ENCODE measurements at places on chromosomes 5 and 9.

GRCh38 chr9:89606049-89606623 is 1.3 kb downstream of the GADD45G start:
- peak; percentile 89 for DNase-seq

GRCh38 chr9:88663771-88664419 is 128.9 kb downstream of the NXNL2 start:
- no peak for DNase-seq

DNA sequence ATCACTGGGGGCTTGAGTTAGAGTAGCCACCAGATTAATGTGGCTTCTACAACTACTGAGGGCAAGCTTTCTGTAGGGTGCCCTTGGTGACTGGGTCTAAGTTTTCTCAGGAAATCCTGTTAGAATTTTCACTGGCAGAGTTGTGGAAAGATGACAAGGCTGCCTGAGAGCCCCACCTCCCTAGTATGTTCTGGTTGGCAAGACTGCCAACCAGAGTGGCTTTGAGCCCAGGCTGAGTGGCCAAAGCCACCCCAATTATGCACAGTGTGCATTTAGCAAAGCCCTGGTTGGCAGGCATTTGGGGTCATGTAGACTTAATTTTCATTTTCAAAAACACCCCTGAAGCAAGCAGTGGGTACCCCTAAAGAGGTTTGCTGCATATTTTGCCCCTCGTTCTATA is 136.7 kb upstream of the HAPLN1 start:
- DNase-seq = no peak

- no peak for DNase-seq
Measured at GRCh38 chr9:125525921-125526631, 180.9 kb downstream of the MAPKAP1 start.

GRCh38 chr5:66144834-66145390 is 812 bp downstream of the SREK1 start:
- no peak for DNase-seq

- DNase-seq = peak; percentile 59
Measured at GRCh38 chr9:113221800-113222481, 597 bp downstream of the SLC31A1 start.

GRCh38 chr5:118467103-118467502 is 521.2 kb downstream of the DTWD2 start:
- DNase-seq = no peak

DNA sequence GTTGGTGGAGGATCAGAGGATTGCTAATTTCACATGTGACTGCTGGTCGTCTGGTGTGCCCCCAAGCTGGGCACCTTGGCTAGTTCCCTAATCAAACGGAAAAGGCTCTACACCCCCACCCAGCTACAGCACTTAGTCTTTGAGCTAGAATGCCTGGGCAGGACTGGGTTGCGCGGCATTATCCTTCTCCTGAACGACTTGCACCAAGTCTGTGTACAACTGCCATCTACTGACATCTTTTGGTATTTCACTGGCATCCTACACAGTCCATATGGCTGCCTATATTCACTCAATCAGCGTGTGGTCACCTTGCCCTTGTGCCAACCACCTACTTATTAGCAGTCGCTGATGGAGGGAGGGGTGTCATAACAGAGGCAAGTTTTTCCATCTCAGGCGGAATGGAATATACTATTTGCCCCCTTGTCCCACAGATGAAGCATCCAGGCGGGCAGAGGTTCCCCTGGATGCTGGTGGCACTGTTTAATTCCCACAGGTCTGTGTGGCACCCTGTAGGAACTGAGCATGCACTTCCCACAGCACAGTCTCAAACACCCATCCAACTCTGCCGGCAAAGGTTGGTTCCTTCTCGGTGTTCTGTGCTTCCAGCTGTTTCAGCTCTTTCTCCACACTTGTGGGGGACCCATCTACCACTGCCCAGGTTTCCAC is 150.1 kb downstream of the OSTF1 start:
- peak; percentile 86 for DNase-seq

DNA sequence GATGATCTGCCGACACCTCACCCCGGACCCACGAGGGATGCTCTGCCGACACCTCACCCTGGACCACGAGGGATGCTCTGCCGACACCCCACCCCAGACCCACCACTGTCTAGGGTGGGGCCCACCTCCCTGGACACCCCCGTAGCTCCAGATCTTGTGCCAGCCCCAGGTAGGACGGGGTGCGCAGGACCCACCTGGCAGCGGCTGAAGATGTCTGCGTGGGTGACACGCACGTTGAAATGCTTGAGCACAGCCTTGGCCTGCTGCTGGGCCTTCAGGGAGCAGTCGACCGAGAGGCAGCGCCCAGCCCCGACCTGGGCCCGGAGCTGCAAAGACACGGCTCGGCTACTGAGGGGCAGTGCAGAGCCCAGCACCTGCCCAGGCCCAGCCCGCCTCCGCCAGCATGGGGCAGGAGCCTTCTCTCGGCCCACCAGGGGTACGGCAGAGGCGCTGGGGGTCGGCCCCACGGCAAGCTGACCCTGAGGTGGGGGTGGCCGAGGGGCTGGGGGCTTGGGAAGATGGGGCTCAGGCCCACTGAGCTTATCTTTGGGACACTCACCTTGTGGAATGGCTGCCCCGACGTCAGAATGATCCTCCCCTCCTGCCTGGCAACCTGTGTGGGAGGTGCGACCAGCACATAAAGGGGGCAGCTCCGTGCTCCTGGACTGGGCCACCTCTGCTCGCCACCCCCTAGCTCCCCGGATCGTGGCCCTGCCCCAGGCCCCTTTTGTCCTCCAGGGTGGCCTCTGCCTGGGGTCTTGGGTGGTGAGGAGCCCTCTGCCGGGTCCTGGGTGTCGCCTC is 21.7 kb upstream of the NRARP start:
- DNase-seq = no peak
